ENCODE measurements at places on chromosomes 12 and 14.

DNA sequence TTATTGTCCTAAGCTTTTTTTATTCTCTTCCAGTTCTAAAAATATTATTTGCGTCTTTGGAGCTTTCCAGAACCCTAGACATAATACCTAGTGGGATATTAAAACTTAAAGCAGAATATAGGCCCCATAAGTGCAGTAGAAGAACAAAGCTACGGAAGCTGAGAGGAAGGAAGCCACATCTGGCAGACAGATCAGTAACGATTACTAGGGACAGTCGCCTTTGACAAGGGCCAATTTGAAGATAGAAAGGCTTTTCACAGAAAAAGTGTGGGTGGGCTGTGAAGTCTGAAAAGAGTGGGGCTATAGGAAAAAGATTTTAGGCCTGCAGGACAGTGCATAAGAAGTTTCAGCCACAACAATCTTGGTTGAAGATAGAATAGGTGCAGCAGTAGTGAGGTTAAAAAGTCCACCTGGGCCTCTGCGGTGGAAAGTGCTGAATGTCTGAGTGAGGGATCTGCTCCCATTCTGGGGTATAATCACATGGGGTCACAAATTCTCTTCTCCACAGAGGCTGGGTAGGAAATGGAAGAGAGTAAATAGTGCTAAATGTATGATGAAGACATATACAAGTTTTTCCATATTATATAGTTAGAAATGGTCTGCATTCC is 114.5 kb downstream of the CMAS start:
- no peak for DNase-seq

GRCh38 chr14:93733631-93734030 is 54.7 kb downstream of the PRIMA1 start:
- no peak for DNase-seq

GRCh38 chr12:121240484-121241101 is 30.7 kb downstream of the P2RX4 start:
- DNase-seq: no peak

- DNase-seq: no peak
Measured at GRCh38 chr12:111454311-111454710, 48.6 kb downstream of the SH2B3 start.
